ENCODE measurements at places on chromosomes 11 and 22.

DNA sequence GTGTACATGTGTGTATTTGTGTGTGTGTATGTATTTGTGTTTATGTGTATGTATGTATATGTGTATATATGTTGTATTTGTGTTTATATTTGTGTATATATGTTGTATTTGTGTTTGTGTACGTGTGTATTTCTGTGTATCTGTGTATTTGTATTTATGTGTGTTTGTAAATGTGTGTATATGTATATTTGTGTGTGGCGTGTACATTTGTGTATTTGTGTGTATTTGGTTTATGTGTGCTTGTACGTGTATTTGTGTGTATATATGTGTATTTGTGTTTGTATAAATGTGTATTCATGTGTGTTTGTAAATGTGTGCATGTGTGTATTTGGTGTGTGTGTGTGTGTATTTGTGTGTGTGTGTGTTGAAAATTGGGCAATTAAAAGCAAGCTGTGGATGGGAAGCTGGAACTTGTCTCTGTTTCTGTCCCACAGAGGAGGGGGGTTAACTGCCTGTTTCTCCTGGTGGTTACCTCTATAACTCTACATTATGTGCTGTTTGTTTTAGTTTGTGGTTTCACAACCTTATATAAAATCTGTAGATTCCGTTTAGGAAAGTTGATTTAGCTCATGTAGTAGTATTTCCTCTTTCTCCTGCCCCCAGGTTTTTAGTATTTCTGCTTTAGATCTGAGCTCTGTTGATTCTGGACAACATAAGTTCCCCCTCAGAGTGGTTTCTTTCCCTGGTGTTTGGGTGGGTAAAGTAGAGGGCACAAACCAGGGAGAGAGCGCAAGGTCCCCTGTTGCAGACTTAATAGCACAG lies 28.9 kb downstream of the AP2A2 start:
- DNase-seq = no peak

GRCh38 chr11:130092661-130093060 lies 23.0 kb downstream of the APLP2 start:
- no peak for DNase-seq

DNA sequence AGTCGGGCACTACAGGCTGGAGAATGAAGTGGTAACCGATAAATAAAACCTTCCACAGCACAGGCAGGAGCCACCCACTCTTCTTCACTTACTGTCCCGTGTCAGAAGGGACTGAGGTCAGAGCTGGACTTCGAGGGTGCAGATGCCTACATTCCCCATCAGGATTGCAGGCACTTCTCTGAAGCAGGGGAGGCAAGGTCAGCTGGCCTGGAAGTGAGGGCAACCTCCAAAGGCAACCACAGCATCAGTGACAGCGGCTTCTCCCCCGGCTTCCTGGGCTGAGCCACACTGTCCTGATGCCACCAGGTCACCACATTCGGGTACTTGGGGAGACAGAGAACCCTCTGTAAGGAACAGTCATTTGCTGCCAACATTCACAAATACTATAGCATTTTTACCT lies 22.7 kb downstream of the TCIRG1 start:
- no peak for DNase-seq

DNA sequence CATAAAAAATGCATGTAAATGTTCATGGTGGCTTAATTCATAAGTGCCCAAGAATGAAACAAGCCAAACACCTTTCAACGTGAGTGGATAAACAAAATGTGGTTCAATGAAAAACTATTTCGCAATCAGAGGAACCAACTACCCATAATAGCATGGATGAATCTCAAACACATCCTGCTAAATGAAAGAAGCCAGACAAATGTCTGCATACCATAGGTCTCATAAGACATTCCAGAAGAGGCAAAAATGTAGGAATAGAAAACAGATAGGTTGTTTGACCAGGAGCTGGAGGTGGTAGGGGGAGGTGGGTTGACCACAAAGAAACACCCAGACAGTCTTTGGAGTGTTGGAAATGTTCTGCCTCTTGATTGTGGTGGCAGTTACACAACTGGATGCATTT lies 13.2 kb upstream of the OSBPL5 start:
- DNase-seq = no peak

DNA sequence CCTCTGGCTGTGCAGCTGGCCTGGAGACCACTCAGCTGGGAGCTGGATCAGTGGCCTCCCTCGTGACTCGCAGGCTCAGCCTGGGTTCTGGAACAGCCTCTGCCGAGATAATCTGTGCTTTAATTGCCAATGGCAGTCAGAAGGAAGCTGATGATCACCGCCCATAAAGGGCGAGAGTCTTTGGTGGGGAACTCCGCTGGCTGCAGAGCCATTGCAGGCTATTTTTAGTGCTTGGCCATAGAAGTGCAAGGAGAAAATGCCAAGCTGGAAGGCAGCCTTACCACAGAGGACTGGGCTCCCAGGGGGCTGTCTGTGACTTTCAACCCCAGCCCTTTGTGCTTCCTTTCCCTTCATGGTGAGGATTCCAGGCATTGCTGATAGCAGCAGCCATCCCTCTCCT lies 62.2 kb upstream of the TENM4 start:
- no peak for DNase-seq

- no peak for DNase-seq
Measured at GRCh38 chr11:29782447-29782846, 234.4 kb downstream of the KCNA4 start.

DNA sequence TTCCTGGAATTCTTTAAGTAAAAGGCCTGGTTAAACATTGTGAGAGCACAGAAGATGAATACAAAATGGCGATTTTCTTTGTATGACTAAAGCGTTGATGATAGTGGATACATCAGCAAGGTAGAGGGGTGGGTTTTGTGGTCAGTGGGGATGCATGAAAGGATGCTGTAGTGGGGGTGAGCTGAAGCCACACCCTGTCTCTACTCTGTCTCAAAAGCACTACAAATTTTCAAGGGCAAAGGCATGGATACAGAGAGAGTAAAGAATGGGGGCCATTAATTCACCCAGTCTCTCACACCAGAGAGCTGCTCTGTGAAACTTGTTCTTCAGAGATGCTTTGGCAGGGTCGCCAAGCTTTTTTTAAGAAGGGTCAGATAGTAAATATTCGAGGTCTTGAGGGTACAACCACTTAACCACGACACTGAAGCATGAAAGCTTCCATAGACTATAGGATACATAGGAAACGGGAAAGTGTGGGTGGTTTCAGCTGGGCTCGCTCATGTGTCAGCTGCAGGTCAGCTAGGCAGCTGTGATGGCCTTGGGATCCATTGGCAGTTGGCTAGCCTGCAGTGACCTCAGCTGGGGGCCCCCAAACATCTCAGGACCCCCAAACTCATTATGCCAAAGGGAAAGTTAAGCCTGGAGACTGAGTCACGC lies 8.3 kb downstream of the TMEM138 start:
- DNase-seq = peak; percentile 39

DNA sequence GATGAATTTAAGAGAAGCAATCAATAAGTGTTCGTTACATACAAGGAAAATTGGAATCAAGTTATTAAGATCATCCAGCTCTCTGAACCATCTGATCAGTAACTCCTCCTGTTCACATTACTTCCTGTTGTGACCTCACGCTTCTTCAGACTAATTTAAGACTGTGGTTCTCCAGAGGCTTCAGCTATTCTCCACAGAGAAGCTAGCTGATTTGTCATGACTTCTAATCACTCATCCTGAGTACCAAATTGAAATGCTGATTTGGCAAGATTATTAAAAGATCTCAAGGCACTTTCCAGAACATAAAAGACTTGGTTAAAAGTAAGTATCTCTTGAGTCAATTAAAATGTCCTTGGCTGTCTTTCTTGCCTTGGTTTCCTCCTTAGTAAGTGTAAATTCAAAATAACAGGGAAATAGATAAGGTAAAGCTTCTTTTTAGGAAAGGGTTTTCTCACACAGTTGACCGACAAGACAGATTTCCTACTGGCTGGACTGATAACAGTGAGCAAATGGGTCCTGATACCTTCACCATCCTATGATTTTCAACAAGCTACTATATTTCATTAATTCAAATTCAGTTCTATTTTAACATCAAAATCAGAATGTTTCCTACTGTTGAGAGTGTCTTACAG lies 38.5 kb downstream of the GAB2 start:
- peak; percentile 25 for DNase-seq

DNA sequence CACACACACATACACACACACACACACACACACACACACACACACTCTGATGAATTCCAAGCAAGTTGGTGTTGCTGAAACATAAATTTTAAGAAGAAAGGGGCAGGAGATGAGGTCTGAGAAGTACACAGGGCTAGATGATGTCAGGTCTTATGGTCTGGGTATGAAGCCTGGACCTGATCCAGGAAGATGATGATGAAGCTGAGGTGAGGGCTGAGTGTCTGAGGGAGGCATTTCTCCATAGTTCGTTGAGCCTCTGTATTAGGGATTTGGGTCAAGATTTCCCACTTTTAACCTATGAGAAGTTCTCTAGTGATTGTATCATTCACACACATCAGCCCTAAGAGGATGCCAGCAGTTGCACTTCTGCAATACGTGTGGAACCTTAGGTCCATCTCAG lies 32.6 kb downstream of the KREMEN1 start:
- DNase-seq = peak; percentile 44

DNA sequence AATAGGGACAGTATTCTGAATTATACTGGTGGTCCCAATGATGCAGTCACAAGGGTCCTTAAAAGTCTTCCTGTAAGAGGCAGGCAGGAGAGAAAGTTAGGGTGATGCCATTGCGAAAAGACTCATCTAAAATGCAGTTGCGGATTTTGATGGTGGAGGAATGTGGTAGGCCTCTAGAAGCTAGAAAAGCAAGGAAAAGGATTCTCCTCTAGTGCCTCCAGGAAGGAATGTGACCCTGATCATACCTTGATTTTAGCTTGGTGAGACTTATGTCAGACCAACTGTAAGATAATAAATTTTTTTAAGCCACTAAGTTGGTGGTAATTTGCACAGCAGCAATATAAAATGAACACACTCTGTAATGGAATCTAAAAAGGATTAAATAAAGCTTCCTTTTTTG lies 33.8 kb downstream of the CHORDC1 start:
- DNase-seq = no peak

GRCh38 chr22:19733755-19734154 lies 10.4 kb downstream of the GP1BB start:
- no peak for DNase-seq

GRCh38 chr11:6206456-6207180 lies 1.3 kb downstream of the C11orf42 start:
- no peak for DNase-seq

DNA sequence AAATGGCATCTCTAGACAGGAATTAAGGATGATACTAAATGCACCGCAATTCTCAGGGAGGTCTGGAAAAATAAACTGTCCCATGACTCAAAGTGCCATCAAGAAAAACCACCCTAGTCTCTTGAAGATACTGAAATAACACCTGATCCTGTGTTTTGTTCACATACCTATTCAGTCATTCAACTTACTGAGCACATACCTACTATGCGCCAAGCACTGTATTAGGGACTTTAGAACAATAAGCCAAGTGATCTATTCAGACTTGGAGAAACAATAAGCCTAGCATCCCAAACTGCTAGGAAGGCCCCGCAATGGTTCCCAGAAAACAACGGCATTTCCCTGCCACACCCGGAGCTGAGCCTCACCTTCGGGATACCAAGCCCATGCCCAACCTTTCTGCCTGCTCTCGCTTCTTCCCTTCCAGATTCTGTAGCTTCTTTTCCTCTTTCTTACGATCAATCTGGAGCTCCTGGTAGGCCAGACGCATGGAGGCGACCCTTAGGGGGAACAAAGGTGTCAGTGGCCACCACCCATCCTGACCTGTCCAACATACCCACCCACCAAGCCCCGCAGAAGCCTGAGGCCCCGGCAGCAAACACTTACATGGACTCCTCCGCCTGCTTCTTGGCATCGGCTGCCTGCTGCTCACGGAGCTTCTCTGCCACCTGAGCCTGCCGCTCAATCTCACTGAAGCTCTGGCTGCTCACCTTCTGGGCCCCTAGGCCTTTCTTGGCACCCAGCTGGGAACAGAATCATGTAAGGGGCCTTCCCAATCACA lies 5.4 kb downstream of the ARFGAP2 start:
- no peak for DNase-seq

DNA sequence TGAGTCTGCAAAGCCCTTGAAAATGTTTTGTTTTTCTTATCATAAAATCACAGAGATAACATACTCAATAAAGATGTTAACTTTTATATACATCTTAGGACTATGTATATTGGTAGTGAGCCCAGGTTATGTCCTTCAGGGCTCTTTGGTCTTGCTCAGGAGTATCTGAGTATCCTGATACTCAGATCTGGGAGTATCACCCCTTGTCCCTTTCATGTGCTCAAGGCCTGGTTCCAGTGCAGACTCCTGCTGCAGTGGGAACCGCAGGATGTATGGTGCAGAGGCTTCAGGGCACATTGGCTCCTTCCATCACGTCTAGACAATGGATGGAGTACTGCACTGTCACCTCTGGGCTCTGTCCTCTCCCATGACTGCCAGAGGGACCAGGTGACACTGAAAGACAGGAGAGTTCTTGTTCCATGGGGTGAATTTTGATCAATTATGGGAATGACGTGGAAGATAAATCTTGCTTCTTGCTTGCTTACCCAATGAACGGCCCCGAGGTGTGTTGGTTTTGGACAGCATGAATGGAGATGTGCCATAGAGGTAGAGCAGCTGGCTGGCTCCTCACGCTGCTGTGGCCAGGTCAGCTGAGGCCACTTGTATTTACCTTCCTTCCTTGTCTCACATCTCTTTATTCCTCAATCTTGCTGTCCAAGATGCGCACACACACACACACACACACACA lies 215.5 kb downstream of the ARHGAP42 start:
- DNase-seq = no peak

DNA sequence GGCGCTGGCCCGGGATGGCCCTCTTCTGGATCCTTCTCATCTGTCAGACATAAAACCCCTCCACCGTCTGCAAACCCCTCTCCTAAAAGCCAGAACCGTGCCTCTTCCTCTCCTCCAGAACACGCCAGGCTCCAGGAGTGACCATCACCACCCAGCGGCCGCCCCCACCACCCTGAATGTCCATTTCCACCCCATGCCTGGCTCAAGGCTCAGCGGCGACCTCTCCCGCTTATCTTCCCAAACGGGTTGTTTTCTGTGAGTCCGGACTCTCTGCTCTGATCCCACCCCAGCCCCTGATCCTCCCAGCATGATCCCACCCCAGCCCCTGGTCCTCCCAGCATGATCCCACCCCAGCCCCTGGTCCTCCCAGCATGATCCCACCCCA lies 37.6 kb downstream of the CELSR1 start:
- DNase-seq = no peak

DNA sequence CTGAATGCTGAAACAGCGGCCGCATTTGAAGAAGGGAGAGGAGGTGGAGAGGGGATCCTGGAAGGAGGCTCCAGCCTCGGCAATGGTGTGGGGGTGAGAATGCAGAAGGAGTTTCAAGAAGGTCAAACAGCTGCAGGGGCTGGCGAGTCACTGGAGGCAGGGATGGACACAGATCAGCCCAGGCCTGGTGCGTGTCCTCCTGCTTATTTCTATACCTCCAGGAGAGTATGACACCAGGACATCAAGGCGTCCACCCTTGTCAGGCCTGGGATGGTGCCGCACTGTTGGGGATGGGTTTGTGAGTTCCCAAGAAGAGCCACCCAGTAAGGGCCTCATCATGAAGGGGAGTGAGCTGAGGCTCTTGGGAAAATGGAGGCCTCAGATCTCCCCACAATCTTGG lies 23.1 kb downstream of the IGLL1 start:
- no peak for DNase-seq

- peak; percentile 98 for DNase-seq
Measured at GRCh38 chr11:57657194-57658022, at the start of gene CLP1. TSS of gene CLP1 (plus strand) at chr11:57657762. CDS start at chr11:57659477, 1,715 bp downstream.

GRCh38 chr11:71327156-71328085 lies 75.0 kb upstream of the SHANK2 start:
- no peak for DNase-seq

GRCh38 chr11:93591247-93591898 lies 48.2 kb upstream of the SMCO4 start:
- peak; percentile 66 for DNase-seq

Data from fibroblast of mammary gland (primary cell).